Dermis blood vessel endothelial cell (primary cell): ENCODE measurements at places on chromosomes 7 and 10. TPM values are rescaled to one million over a fixed set of nuclear protein-coding genes. Genes with fewer than 3 reads are reported as not detected.

Gene MRC1
- total RNA-seq: 156 and 249 TPM in 2 replicates

Gene SEC31B
- 1.2 and 5.3 TPM in 2 replicates for total RNA-seq

Gene CFTR
- not detected in 2 replicates for total RNA-seq

Gene IRF5
- total RNA-seq: 0.09 and 0.17 TPM in 2 replicates

Gene OPN4
- total RNA-seq: not detected in 2 replicates

Gene SPAM1
- not detected in 2 replicates for total RNA-seq

Gene NKX1-2
- not detected in 2 replicates for total RNA-seq

Gene GJD4
- total RNA-seq: not detected in 2 replicates

Gene GNGT1
- not detected in 2 replicates for total RNA-seq

Gene TIAL1
- total RNA-seq: 38.3 and 49.8 TPM in 2 replicates

Gene WDR86
- total RNA-seq: not detected in 2 replicates

Gene FGFBP3
- 0.34 and 0.56 TPM in 2 replicates for total RNA-seq

Gene SLC29A4
- 1.0 and 2.7 TPM in 2 replicates for total RNA-seq

Gene XRCC2
- 3.1 and 7.0 TPM in 2 replicates for total RNA-seq

Gene STOX1
- 0.33 and 0.34 TPM in 2 replicates for total RNA-seq

Gene SLC16A12
- total RNA-seq: 0.14 and 0.34 TPM in 2 replicates

Gene ACTL6B
- not detected in 2 replicates for total RNA-seq

Gene PRTFDC1
- total RNA-seq: 8.0 and 13.2 TPM in 2 replicates

Gene PAX2
- total RNA-seq: 0.14 and 0.51 TPM in 2 replicates

Gene ERVW-1
- not detected in 2 replicates for total RNA-seq

Gene MSMB
- not detected in 2 replicates for total RNA-seq

Gene NPC1L1
- total RNA-seq: not detected in 2 replicates

Gene TUBAL3
- total RNA-seq: 0.28 and 0.34 TPM in 2 replicates

Gene ACHE
- 1.2 and 4.9 TPM in 2 replicates for total RNA-seq

Gene CASTOR2
- total RNA-seq: 11.9 and 15.7 TPM in 2 replicates

Gene MUC3A
- 0.19 TPM in 1 of 2 replicates, not detected in the other for total RNA-seq

Gene PPP1R9A
- total RNA-seq: 16.2 and 19.2 TPM in 2 replicates

Gene CAMK1D
- total RNA-seq: 0.85 and 3.2 TPM in 2 replicates

Gene VAX1
- not detected in 2 replicates for total RNA-seq

Gene RELN
- 412 and 787 TPM in 2 replicates for total RNA-seq

Gene SPDYE1
- not detected in 2 replicates for total RNA-seq

Gene GPR26
- total RNA-seq: not detected in 2 replicates

Gene SPACDR
- 0.34 and 0.93 TPM in 2 replicates for total RNA-seq

Gene HOXA3
- total RNA-seq: 2.4 and 6.0 TPM in 2 replicates
